CD4-positive, alpha-beta T cell treated with Interleukin-17A for 1 hour (primary cell): ENCODE measurements at places on chromosomes 4 and X.

GRCh38 chrX:51024106-51024696 is 113.7 kb downstream of the BMP15 start:
- no peak for DNase-seq

DNA sequence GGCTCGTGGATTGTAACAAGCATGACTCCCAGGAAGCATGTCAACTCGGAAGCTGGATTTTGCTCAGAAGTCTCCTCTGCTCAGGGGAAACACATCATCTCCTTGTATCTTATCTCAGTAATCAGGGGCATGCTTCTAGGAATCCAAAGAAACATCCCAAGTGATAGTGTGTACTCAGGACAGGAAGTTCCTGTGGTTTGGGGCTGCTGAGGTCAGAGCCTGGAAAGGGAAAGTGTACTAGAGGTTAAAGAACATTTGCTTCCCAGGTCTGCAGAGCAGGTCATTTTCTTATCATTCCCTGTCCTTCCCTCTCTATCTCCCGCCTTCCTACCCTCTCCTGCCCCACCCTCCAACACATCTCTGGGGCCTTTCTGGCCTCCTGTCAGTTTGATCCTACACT is 38.8 kb downstream of the SLC34A2 start:
- no peak for DNase-seq

- DNase-seq: no peak
Observed at GRCh38 chrX:96314985-96315384, 369.7 kb upstream of the DIAPH2 start.

DNA sequence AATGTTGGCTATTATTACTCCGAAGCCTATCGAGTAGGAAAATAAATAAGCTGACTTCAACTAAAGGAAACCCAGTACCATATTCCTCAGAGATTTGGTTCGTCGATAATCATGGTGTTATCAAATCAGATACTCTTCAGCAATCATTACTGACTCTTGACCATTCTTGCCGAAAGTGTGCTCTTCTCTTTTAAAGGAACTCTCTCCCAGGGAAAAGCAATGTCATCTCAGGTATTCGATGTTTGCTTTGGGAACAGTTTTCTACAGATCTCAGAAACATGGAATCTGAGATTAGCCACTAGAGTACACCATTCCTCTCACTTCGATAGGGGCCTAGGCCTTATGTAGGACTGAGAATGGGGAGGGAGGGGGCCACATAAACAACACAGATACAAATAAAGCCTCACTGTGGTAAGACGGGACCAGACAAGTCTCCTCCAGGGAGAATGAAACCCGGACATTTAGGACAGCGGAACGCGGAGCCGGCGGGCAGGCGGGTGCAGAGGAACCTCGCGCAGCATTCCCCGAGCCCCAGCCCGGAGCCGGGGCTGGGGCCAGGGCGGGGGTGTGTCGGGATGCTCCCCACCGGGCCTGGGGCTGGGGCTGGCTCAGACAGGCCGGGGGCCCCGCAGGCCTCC is 581 bp downstream of the DNAJB14 start:
- no peak for DNase-seq

DNA sequence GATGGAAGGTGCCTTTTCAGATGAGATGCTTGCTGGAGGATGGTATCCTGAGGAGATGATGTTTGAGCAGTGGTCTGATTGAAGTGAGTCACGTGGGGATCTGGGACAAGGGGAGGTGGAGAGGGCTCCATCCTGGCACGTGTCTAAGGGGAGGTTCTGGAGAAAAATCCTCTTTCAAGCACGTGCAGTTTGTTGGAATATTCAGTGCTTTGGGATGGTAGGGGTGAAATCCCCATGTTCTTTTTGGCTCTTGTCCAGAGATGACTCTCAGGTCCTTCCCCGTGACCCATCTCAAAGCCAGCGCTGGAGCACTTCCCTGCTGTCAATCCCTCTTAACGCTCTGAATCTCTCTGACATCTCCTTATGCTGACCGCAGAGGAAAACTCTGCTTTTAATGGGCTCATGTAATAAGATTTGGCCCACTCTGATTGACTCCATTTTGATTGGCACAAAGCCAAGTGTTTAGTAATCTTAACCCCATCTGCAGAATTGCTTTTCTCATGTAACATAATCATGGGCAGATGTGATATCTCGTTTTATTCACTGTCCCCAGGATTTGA is 10.8 kb upstream of the KLKB1 start:
- no peak for DNase-seq

DNA sequence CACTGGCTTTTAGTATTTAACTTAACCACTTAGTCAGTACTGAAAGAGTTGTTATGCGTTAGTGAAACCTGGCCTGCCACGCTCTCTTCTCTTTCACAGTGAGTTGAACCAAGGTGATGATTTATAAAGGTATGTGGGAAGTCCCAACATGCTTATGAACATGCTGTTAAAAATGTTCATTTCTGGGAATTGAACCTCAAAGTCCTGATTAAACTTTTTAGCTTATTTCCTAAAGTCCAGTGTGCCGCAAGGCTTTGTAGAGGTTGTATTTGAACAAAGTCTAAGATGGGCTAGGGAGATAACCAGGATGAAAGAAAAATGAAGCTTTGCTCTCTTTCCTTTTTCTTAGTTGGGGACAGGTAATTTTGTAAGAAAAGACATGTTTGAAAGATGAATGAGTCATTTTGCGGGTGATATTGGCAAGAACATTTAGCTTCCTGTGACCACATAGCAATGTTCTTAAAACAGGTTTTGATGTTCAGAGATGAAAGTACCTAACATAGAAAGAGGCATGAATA is 270.3 kb downstream of the DTHD1 start:
- DNase-seq: no peak

DNA sequence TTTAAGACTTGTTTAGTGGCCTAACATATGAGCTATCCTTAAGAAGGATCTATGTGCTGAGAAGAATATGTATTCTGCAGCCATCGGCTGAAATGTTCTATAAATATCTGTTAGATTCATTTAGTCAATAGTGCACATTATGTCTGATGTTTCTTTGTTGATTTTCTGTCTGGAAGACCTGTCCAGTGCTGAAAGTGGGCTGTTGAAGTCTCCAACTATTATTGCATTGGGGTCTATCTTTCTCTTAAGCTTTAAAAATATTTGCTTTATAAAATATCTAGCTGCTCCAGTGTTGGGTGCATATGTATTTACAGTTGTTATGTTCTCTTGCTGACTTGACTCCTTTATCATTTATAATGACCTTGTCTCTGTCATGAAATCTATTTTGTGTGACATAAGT is 9.4 kb upstream of the BLTP1 start:
- no peak for DNase-seq

- no peak for DNase-seq
Observed at GRCh38 chr4:48467891-48468290, 15.3 kb upstream of the SLC10A4 start.

DNA sequence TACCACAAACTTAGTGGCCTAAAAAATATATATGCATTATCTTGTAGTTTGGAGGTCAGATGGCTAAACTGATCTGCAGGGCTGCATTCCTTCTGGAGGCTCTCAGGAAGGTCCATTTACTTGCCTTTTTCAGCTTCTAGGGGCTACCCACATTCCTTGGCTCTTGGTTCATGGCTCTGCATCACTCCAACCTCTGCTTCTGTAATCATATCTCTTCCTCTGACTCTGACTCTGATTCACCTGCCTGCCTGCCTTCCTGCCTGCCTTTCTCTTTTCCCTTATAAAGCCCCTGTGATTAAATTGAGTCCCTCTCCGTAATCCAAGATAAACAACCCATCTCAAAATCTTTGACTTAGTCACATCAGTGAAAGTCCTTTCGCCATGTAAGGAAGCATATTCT is 25.0 kb upstream of the FRMPD4 start:
- DNase-seq: no peak

- no peak for DNase-seq
Observed at GRCh38 chrX:17656556-17656955, 80.7 kb upstream of the SCML1 start.

DNA sequence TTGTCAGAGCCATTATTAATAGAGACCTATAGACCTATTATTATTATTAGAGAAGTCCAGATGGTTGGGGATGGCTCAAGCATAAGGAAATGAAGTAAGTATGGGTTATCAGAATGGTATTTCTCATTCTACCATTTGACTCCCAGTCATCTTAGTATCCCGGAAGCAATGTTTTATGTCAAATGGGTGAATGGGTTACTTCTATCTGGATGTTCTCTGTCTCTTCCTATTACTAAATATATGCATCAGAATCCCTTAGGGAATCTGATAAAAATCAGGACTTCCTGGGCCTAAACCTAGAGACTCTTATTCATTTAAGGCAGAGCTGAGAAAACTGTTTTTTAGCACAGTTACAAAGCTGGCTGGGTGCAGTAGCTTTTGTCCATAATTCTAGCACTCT is 149.9 kb downstream of the SLC10A7 start:
- DNase-seq: no peak

DNA sequence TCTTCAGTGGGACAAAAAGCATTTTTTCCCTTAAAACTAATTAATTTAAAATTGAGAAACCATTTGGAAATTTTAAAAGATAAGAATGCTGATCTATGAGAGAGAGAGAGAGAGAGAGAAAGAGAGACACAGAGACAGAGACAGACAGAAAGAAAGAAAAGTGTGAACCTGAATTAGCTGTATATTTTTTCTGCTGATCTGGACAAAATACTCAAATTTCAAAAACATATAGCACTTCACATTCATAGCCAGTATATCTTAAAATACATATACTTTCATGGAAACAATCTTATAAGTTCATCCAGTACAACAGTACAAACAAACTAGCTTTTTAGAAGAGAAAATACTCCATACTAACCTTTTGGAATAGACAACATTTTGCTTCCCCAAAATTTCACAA is 18.4 kb downstream of the ENOX2 start:
- DNase-seq: no peak

GRCh38 chr4:90152024-90152423 is 24.8 kb downstream of the CCSER1 start:
- DNase-seq: no peak

- DNase-seq: no peak
Observed at GRCh38 chr4:16843831-16844508, 54.5 kb downstream of the LDB2 start.

DNA sequence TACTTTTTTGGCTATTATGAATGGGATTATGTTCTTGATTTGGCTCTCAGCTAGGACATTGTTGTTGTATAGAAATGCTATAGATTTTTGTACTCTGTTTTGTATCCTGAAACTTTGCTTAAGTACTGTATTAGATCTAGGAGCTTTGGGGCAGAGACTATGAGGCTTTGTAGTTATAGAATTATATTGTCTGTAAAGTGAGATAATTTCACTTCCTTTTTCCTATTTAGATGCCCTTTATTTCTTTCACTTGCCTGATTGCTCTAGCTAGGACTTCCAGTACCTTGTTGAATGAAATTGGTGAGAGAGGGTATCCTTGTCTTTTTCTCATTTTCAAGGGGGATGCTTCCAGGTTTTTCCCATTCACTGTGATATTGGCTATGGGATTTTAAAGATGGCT is 28.1 kb downstream of the ADAM29 start:
- DNase-seq: no peak

- no peak for DNase-seq
Observed at GRCh38 chr4:133865612-133866327, 335.8 kb downstream of the PABPC4L start.

DNA sequence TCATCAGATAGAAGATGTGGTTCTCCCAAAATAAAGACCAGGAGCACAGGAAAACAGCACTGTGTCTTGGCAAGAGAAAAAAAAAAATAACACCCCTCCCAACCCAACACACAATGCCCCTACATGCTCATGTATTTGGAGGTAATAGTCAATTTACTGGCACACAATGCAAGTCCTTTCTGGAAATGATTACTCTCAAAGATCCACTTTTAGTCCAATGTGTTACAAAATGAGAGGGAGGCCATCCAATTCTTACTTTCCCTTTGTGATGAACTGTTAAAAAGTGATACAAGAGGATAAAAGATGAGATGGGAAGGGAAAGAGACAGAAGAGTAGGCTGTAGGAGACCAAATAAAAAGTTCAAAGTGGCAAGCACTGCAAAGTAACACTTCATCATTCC is 180.3 kb upstream of the DKK2 start:
- no peak for DNase-seq

GRCh38 chr4:75671802-75672421 is 1.3 kb downstream of the G3BP2 start:
- no peak for DNase-seq

DNA sequence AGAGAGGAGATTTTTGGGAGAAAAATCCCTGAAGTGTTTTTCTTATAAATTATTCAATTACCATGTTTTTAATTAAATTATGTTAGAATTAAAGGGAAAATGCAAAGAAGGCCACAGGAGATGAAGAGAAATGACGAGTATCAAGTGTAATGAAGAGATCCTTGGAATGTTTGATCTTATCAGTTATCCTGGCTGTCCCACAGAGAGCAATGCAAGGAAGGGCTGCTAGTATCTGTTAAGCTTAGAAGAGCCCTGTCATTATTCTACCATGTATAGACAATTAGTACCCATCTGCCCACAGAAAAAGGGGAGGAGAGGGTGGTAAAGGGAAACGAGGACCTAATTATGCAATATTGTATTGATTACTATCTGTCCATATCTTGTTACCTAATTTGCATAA is 257.1 kb downstream of the BANK1 start:
- no peak for DNase-seq

DNA sequence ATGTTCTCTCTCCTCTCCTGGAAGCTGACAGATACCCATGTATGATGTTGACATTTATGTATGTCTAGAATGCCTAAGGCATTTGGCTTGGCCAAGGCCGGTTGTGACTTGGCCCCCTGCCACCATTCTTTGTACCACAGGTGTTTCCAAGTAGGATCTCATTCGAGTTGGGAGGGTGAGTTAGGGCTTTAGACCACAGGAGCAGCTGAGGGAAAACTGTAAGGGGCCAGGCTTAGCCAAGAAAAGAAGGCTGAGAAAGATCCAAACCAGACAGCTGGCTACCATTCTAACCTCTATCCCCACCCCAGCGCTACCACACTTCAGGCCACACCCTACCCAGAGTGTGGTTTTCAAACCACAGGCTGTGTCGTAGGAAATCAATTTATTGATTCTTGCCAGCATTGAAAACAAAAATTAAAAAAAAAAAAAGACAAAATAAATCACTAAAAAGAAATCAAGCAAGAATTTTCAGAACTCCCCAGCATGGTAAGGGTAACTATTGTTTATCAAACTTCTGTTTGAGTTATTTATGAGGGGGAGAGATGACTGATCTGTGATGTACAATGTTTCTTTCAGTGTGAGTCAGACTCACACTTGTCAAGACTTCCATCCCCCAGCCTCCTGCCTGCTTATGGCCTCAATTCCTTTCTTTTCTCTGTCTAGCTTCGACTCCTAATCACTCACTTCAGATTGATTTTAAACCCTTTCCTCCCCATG is 9.9 kb downstream of the TMSB4X start:
- peak; percentile 72 for DNase-seq

- no peak for DNase-seq
Observed at GRCh38 chr4:166391501-166391900, 518.5 kb downstream of the TLL1 start.

DNA sequence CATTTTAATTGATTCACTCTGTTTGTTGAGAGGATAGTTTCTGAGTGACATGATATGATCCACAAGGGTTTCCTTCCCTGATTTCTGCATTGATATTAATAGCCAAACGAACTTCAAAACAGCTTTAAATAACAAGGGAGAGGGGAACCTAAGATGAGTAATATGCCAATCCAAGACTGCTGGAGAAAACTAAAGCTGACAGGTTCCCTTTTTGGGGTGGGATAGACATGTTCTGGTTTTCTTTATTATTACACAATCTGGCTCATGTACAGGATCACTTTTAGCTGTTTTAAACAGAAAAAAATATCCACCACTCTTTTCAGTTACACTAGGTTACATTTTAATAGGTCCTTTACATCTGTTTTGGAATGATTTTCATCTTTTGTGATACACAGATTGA is 182.2 kb downstream of the AR start:
- DNase-seq: no peak
